ENCODE measurements at places on chromosomes 7 and 10.
A peak's percentile ranks its signal among the peaks of the same experiment; 100 is the strongest.

DNA sequence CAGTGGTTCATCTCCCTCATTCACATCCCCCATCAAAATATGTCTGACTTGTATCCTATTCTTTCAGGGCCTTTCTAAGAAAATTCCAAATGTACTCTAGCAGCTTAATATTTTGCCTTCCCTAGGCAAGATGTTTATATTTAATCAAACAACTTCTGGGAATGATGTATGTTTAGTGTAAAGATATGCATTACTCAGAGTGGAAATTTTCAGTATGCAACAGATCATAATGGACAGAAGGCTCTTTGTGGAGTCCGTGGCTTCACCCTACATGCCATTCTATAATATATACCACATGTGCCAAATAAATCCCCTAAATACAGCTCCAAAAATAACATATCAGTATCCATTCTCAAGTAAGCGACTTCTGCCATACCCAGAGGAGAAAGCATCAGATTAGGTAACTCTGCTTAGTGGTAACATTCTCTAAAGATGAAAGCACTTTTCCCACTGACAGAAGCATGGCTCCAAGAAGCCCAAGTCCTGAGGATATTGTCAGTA, 316.6 kb downstream of the KCNMA1 start:
- peak; percentile 49 for DNase-seq

DNA sequence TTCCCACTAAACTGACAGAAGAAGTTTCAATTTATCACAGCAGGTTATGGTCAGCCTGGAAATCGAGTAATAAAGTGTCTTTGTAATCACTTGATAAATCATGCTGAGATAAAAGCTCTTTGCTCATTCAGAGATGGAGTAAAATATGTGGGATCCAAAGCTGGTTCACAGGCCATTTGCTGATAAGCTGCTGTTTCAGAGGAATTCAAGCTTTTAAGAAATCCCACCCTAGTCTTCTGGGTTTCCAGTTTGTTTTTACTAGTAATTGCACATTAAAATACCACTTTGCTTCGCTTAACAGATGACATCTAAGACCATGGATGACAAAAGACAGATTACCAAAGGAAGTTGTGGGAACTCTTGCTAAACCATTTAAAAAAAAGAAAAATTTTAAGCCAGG, 37.4 kb upstream of the CDK6 start:
- DNase-seq = no peak

GRCh38 chr7:109901926-109902325, 1189.0 kb upstream of the LRRN3 start:
- DNase-seq = peak; percentile 4

DNA sequence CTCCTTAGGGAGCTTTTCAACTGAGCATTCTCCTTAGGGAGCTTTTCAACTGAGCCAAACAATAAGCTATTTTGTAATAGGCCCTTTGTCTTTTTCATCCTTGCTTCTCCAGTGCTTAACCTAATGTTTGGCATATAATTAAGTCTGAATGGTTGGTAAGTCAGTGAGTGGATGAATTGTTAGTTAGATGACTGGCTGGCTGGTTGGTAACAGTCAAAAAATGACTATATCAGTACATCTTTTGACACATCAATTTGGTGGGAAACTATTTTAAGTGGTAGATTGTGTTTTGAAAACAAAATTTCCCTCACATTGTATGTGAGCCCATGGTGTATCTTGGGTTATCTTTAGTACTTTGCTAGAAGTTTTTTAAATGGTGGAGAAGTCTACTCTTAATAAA, 16.4 kb downstream of the ING3 start:
- no peak for DNase-seq

DNA sequence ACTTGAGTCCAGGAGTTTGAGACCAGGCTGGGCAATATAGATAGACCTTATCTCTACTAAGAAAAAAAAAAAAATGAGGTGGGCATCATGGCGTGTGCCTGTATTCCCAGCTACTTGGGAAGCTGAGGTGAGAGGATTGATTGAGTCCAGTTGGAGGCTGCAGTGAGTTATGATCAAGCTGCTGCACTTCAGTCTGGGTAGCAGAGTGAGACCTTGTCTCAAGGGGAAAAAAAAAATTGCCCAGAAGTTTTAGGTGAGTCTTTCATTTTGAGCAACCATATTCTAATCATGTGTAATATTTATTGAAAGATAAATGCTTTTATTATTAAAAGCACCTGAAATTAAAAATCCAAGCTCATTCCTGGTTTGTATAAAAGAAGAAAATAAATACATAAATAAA, 13.1 kb downstream of the INPP5F start:
- no peak for DNase-seq
